CD4-positive, CD25-positive, alpha-beta regulatory T cell (primary cell): ENCODE measurements at places on chromosomes 3 and 15. TPM values are rescaled to one million over a fixed set of nuclear protein-coding genes. Genes with fewer than 3 reads are reported as not detected.

KPNA1 gene
- total RNA-seq = 57.8 TPM

DNAH12 gene
- total RNA-seq = 0.22 TPM

GADL1 gene
- total RNA-seq = not detected

PROS1 gene
- 0.81 TPM for total RNA-seq

GP5 gene
- 1.4 TPM for total RNA-seq

TM6SF1 gene
- total RNA-seq = 0.42 TPM

TMEM212 gene
- not detected for total RNA-seq

NRROS gene
- total RNA-seq = 18.3 TPM

KIF7 gene
- total RNA-seq = 0.12 TPM

CAV3 gene
- not detected for total RNA-seq

ZSCAN29 gene
- 20.9 TPM for total RNA-seq

BRK1 gene
- 61.9 TPM for total RNA-seq

GOLGA8Q gene
- 0.52 TPM for total RNA-seq

CFAP100 gene
- total RNA-seq = not detected

DPH6 gene
- 13.4 TPM for total RNA-seq

GOLGA6L4 gene
- total RNA-seq = 5.1 TPM

GOLGA6L10 gene
- 2.3 TPM for total RNA-seq

SPINK8 gene
- not detected for total RNA-seq
